ENCODE measurements at places on chromosomes 11 and 22. TPM values are rescaled to one million over a fixed set of nuclear protein-coding genes. Genes with fewer than 3 reads are reported as not detected.

The TRIOBP gene
- total RNA-seq = 66.9 TPM

The LYVE1 gene
- total RNA-seq = 0.11 TPM

The OR52R1 gene
- total RNA-seq = not detected

The CYB5R2 gene
- 53.0 TPM for total RNA-seq

The CHST1 gene
- 0.87 TPM for total RNA-seq

The DCUN1D5 gene
- total RNA-seq = 128 TPM

The OR2D2 gene
- total RNA-seq = not detected

The PRG2 gene
- not detected for total RNA-seq

The OMP gene
- total RNA-seq = not detected

The PRAME gene
- total RNA-seq = not detected

The FAM227A gene
- total RNA-seq = 3.8 TPM

The APOBEC3A gene
- total RNA-seq = not detected

The NXPE4 gene
- not detected for total RNA-seq

The BIK gene
- total RNA-seq = 2.1 TPM

The TUBA8 gene
- 2.7 TPM for total RNA-seq

The TRPC6 gene
- total RNA-seq = 1.4 TPM

The LRRC74B gene
- total RNA-seq = not detected

The NPAS4 gene
- not detected for total RNA-seq

The OR8D4 gene
- total RNA-seq = not detected

The MFRP gene
- total RNA-seq = not detected

All from H7 (cell line).